ENCODE measurements at places on chromosomes 5 and 9.

DNA sequence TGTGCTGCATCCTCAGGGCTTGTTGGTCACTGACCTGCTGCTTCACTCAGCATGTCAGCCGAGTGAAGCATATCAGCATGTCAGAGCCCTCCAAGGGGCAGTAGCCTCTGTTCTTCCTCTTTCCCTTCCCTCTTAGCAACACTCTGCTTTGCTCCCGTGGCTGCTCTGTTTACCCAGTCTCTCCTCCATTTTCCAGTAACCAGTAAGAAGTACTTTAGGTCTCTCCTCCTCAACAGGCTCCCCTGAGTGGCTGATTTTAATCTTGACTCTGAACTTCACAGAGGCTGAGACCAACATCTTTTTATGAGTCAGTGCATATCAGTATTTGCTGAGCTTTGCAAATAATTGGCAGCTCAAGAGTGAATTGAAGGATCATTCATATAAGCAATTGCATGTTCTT is 18.6 kb upstream of the ADRB2 start:
- DNase-seq: no peak

DNA sequence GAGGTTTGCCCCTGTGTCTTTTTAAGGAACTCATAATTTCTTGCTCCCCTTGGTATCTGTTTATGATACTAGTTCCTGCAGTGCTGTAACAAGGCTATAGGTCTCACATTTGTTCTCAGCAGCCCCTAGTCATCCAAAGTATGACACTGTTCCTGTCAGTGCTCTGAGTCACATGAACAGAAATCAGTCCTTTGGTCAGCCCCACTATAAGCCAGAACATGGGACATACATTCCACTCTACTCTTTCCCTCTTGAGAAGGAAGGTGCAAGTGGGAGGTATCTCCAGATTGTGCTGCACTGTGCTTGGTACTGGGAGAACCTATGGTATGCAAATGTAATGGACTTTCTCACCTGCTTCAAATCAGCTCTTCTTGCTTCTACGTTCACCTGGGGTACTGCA is 87.0 kb downstream of the IARS1 start:
- no peak for DNase-seq

- DNase-seq: no peak
These were observed 33.6 kb upstream of the MEGF10 start for GRCh38 chr5:127256886-127257597.

DNA sequence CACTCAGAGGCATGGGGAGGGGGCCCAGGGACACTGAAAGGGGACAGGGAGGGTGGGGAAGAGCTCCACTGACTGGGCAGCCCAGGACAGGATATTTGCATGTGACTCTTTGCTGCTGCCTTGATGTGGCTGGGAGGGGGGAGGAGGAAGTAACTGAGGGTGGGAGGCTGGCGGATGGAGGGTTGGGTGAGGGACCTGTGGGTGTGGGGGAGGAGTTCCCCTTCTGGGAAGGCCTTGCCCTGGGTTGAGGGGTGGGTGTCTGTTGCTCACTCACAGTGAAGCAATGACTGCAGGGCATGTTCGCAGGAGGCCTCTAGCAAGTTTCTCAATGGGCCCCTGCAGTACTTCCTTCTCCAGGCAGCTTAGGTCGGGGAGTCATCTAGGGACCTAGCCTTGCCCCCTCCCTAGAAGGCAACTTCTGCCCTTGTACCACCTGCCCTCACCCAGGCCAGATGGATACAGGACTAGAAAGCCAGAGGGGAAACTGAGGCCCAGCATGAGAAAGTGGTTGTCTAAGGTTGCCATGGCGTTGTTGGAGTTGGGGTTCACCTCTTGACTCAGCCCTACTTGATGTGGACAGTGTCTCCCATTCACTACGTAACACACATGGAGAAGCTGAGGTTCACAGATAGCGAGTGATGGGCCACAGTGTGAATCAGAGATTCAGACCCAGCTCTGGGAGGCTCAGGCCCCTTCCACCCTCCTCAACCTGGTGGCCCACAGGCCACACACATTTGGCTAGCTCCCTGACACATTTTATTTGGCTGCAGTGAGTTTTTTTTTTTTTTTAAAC is 3.0 kb downstream of the GRK6 start:
- peak; percentile 64 for DNase-seq

DNA sequence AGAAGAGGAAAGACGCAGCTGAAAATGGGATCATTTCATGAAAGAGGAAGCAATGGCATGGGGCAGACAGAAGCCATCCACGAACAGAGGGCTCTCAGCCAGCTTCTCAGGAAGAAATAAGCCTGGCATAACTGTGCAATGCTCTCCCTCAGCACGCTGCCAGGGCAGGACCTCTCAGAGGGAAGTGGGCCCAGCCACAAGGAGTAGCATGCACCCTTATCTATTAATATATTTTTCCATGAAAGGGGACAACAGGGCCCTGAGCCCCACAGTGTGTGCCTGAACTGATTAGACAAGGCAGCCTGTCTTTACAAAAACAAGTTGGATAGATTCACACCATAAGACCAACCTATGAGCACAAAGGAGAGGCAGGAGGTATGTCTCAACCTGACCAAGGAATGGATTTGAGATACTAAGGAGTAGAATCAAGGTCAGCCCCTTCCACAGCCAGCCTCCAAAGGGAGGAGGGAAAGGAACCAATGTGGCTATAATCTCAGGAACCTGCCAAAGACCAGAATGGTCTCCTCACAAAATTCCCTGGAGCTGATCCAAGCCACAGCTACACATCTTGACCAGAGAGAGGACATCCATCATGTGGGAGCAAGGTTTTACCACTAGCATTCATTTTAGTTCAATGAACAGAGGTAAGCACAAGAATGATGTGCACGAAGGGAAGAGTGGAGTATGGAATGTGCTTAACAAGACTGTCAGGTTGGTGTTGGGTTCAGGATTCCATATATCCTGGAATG is 154.8 kb downstream of the SIL1 start:
- no peak for DNase-seq

GRCh38 chr9:79902825-79903600 is 331.2 kb downstream of the TLE4 start:
- DNase-seq: no peak

DNA sequence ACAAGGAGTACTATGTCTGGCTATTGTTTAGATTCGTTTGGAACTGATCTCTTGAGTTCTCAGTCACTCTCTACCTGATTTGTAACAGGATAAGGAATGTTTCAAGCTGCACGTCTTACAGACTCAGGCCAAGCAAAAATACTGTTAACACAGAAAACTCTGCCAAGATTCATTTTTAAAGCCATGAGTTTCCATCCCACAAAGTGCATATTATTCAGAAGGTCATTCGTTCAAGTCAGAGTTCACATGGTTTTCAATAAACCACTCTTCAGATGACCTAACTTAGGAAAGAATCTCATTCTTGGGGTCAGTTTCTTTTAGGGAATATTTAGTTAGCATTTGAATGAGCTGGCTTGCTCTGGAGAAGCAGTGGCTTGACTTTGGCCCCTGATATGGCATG is 49.3 kb downstream of the F2R start:
- DNase-seq: no peak

DNA sequence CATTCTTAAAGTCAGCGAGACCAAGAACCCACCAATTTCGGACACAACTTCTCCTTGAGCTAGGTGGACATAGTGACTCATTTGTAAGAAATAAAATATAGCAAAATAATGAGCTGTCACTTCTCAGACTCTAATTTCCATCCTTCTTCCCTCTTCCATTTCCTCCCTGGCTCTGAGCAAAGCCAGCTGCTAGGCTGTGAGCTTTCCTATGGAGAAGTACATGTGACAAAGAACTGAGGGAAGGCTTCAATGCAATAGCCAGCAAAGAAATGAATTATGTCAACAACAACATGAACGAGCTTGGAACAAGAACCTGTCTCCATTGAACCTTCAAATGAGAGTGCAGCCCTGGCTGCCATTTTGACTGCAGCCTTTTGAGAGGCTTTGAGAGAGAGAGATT is 25.9 kb upstream of the SELENOP start:
- DNase-seq: no peak

GRCh38 chr9:116860509-116861120 is 173.5 kb downstream of the TRIM32 start:
- DNase-seq: no peak

GRCh38 chr5:89232139-89232603 is 349.2 kb upstream of the MEF2C start:
- DNase-seq: no peak

GRCh38 chr5:57267805-57268204 is 93.9 kb downstream of the GPBP1 start:
- no peak for DNase-seq

GRCh38 chr5:170423692-170424091 is 34.5 kb upstream of the KCNMB1 start:
- DNase-seq: no peak

DNA sequence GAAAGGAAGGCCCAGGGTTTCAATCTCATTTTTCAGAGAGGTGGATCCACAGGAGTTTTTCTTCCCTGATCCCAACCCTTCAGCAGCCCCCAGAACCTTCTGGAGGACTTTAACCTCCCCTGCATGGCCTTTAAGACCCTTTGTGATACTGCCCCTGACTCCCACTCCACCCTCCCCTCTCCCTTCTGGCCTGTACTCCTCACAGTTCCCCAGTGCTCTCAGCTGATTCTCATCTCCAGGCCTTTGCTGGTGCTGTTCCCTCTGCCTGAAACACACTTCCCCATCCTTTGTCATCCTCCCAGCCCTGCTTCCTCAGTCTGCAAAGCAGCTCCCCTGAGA is 18.5 kb downstream of the NEURL1B start:
- no peak for DNase-seq

GRCh38 chr9:116112236-116112635 is 41.4 kb upstream of the PAPPA start:
- DNase-seq: no peak

- no peak for DNase-seq
These were observed 349.6 kb downstream of the SLIT3 start for GRCh38 chr5:168951356-168951755.

- no peak for DNase-seq
These were observed 48.0 kb downstream of the MED27 start for GRCh38 chr9:132031467-132032237.

GRCh38 chr9:112764344-112764743 is 13.8 kb downstream of the SNX30 start:
- no peak for DNase-seq

GRCh38 chr9:33908749-33909148 is 91.8 kb downstream of the UBE2R2 start:
- DNase-seq: no peak

- no peak for DNase-seq
These were observed 2019.9 kb downstream of the MAT2B start for GRCh38 chr5:165525271-165525670.

DNA sequence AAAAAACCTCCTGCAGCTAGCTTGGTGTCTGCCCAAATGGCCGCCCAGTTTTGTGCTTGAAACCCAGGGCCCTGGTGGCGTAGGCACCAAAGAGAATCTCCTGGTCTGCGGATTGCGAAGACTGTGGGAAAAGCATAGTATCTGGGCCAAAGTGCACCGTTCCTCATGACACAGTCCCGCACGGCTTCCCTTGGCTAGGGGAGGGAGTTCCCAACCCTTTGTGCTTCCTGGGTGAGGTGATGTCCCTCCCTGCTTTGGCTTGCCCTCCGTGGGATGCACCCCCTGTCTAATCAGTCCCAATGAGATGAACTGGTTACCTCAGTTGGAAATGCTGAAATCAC is 83.0 kb upstream of the JAK2 start:
- no peak for DNase-seq

GRCh38 chr5:57862942-57863341 is 380.3 kb upstream of the ACTBL2 start:
- no peak for DNase-seq

DNA sequence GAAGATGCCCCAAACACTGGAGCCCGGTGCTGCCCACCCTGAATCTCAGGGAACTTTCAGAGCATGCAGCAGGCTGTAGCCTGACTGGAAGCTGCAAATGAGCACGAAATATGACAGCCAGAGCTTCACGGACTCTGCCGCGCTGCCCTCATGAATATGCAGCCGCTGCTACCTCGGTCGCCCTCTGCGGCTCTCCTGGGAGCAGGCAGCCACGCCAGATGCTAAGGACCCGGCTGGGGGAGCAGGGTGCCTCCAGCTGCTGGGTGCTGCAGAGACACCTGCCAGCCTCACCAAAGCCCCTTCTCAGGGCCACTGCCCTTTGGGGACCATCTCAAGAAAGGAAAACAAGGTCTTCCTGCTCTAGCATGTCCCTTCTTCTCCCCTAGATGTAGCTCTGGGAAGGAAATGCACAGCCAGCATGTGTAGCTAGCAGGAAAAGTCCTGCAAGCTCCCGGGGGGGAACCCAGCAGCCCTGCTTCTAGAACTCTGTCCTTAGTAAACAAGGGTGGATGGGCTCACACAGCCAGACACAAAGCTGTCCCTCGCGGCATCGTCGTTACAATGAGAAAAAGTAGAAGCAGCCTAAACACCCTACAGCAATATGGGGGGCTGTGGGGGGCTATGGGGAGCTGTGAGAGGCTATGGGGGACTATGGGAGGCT is 56.8 kb upstream of the OLFM1 start:
- no peak for DNase-seq

- no peak for DNase-seq
These were observed 783.4 kb upstream of the GRAMD2B start for GRCh38 chr5:125639858-125640257.

- DNase-seq: no peak
These were observed 4.9 kb upstream of the SCGB3A1 start for GRCh38 chr5:180596115-180596667.

GRCh38 chr9:83936523-83936922 is 15.3 kb upstream of the KIF27 start:
- DNase-seq: no peak

GRCh38 chr5:139660923-139661814 is 13.0 kb downstream of the CXXC5 start:
- no peak for DNase-seq

GRCh38 chr5:20575571-20575970 is 587.6 kb upstream of the CDH18 start:
- DNase-seq: no peak

- no peak for DNase-seq
These were observed 119.7 kb upstream of the CCDC152 start for GRCh38 chr5:42636946-42637345.

- no peak for DNase-seq
These were observed 47.5 kb downstream of the NLN start for GRCh38 chr5:65769539-65769938.

DNA sequence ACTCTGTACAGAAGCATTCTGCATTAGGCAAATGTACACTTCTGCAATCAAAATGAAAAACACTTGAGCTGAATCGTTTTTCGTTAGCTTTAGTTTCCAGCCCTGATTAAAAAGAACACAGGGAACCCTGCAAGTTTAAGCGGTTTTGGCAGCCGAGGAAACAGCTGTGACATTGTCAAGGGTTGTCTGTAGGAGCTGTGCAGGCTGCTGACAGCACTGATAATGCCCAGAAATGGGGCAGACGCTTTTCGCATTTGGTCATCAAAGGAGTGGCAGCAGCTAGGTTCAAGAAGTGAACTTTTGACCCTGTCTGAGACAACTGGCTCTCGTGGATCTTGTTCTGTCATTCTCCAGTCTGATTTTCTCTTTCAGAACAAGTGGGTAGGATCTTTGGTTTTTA is 165.6 kb upstream of the CCDC152 start:
- no peak for DNase-seq

GRCh38 chr9:16899606-16900005 is 29.1 kb upstream of the BNC2 start:
- no peak for DNase-seq

- DNase-seq: no peak
These were observed 31.1 kb upstream of the CETN3 start for GRCh38 chr5:90440644-90441043.

All from T-helper 1 cell (primary cell).